ENCODE measurements at places on chromosomes 3 and 15.

- no peak for DNase-seq
These were observed 26.8 kb downstream of the CMC1 start for GRCh38 chr3:28267984-28268849.

GRCh38 chr3:175554801-175555200, 695.7 kb downstream of the NAALADL2 start:
- DNase-seq, result no peak

DNA sequence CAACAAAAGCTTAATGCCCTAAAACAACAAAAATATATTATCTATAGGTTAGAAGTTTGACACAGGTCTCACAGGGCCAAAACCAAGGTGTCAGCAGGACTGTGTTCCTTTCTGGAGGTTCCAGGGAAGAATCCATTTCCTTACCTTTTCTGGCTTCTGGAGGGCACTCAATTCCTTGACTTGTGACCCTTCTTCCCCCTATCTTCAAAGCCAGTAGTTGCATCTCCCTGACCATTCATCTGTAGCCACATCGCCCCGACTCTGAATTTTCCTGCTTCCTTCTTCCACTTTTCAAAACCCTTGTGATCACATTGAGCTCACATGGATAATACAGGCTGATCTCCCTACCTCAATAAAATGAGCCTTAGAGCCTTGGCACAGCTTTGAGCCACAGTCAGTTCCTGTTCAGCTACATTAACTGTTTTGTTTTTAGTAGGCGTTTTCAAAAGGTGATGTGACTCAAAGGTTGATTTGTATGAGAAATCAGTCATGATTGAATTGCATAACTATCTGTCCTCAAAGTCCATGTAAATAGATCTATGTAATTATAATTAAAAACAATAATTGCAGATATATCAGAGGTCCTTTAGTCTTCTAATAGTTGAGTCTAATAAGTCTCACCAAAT, 12.4 kb downstream of the PFN2 start:
- DNase-seq, result no peak

DNA sequence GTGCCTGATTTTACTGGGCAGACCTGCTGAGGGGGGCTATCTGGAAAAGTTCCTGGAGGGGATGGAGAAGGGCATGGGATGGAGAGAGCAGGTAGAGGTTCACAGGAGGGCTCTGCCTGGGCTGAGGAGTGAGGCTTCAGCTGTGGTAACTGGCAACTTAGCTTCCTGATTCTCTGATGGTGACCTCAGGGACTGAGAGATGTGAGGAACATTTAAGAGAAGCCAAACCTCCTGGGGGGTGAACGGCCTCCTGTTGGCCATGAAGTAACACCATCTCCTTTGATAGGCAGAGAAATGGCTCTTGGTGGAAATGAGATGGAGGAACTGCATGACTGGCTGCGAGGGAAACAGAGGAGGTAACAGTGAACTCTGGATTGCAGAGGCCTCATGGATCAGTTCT, 97.3 kb upstream of the ROPN1 start:
- DNase-seq, result no peak

DNA sequence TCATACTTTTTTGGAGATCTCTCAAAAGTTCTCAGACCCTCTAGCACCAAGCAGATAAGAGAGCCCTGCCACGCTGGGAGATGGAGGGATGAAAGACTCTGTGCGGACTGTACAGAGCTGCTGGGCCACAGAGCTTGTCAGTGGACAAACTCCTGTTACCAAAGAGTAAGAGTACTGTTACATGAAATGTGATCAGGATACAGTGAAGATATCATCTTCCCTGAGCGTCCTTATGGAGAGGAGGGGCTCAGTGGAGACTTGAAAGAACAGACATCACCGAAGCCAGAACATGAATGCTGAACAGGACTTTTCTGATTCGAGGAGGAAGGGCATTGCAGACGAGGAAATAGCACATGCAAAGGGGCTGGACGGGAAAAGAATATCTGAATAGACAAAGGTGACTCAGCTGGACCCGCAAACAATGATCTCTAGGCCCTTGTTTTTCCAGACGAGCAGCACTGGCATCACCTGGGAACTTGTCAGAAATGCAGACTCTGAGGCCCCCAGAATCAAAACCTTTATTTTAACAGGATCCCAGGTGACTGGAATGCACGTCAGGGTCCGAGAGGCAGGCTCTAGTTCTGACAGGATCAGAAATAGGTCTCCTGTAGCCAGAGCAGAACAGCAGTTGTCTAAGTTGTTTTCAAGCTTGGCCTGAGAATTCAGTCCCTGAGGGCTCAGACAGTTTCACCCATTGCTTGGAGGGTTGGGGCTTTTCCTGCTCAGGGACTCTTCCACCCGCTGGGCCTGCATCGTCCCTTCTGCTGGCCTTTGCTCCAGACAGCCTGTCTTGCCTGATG, 277.9 kb downstream of the RPLP1 start:
- no peak for DNase-seq

GRCh38 chr15:85415783-85416182, 35.4 kb downstream of the AKAP13 start:
- no peak for DNase-seq
